ENCODE measurements at places on chromosomes 6 and 20.

GRCh38 chr6:47238456-47238995 lies 71.2 kb downstream of the TNFRSF21 start:
- no peak for DNase-seq

DNA sequence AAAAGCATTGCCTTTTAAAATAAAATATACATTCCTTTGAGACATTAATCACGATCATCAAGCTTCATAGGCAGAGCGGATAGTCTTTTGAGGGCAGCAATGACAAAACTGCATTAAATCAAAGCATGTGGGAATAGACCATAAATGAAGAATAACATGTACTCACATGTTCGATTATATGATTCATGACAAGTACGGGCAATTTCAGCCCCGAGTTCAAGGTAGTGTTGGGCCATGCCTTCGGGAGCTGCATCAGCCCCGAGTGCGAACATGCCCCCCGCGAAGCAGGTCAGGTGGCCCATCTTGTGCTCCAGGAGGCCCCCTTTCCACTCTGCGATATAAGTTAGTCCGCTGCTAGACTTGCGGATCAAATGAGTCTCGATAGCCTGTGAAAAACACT lies 111.0 kb upstream of the FAM184A start:
- no peak for DNase-seq

GRCh38 chr6:37123957-37124729 lies 45.8 kb upstream of the PIM1 start:
- no peak for DNase-seq

GRCh38 chr6:90478278-90478677 lies 108.6 kb downstream of the MAP3K7 start:
- DNase-seq = no peak

DNA sequence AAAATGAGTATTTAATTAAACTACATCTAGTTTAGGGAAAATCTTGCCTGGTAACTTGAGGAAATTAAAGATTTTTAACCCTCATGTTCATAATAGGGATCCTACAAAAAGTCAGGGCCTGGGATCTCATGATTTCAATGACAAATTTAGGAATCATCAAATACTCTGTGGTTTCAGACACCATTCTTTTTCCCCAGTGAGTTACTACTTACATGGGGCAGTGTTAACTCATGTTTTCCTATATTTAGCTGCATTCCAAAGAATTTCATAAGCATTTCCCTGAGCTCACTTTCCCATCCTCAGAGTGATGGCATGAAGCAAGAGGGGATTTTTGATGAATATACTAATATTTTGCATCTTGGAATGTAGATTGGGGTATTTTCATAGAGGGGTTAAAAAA lies 321.7 kb downstream of the CENPW start:
- no peak for DNase-seq

DNA sequence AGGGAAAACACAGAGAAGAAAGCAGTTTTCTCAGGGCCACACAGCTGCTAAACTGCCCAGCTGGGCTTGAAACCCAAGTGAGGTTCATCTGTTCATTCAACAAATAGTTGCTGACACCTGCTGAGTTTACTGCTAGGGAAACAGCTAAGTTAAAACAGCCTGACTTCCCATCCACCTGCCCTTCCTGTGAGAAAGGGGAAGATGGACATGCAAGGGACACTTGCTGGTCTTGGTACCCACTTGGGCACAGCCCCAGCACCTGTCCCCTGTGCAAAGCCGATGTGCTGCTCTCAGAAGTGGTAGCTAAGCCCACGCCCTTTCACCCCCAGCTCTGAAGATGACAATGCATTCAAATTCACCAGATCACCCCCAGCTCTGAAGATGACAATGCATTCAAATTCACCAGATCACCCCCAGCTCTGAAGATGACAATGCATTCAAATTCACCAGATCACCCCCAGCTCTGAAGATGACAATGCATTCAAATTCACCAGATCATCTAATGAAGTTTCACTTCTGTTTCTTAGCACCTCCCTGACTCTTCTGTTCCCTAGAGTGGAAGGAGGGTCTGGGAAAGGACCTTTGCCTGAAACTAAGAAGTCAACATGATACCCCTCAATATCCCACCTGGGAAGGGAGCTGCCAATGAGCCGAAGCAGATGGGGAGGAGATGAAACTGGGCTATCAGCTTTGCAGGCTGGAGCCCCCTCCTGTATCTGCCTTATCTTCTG lies 46.0 kb upstream of the TOP1 start:
- DNase-seq = no peak

DNA sequence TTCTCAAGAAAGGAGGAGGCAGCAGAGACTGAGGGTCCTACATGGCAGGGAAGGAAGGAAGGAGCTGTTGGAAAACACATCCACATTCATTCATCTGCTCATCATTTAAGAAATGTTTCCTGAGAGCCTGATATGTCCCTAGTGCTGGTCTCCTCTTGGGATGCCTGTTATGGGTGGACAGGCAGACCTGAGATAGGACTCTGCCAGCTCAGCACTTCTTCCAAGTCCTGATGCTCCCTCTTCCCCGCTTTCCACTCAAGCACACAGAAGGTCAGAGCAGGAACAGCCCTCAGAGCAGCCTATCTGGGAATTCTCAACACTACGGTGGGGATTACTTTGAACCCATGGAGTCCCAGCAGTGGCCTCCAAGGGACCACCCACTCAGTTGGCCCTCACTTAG lies 8.0 kb upstream of the SIRPD start:
- no peak for DNase-seq

DNA sequence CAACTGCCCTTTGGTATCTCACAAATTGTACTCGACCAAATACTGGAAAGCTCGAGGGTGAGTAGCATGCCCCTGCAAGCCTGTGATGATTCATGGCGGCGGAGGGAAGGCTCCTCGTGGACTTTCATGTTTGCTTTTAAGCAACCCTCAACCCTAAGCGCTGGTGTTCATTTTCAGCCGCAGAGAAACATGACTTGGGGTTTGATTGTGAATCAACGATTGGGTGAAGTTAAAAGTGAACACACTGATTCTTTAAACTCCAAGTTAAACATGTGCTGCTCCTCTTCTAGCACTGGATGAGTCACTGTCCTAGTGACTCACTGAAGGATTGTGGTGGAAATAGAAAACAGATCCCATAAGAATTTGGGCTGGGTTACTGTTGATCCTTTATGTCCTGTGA lies 8.3 kb downstream of the CD109 start:
- DNase-seq = peak; percentile 76

DNA sequence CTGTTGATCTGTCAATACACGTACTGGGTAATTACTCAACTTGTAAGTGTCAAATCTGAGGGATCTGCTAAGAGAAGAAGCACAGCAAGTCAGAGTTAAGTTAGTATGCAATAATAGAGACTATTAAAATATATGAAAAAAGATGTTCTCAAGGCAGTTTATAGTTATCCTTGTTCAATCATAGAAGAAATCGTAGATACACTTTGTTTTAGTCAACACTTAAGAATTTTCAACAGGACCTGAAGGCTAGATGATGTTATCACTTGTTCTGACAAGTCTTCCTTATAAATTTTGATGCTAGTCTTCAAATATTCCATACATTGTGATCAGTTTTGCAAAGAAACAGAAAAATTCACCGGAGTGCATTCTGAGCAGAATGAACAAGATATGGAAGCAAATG lies 91.1 kb upstream of the KCNQ5 start:
- no peak for DNase-seq

DNA sequence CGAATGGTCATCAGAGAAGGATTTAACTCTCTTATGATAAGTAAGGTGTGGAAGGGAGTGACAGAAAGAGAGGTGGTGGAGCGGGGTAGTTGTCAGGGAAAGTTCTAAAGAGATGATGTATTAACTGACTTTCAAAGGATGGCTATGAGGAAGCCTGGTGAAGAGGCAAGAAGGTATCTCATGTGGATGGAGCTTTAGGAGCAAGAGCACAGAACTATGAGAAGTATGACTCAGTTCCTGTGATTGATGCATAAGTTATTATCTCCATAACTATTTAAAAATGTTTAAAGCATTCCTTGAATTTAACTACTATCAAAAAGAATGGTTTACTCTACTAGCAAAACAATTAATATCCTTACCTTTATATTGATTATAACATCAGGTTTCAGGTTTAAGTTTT lies 28.8 kb downstream of the AK9 start:
- DNase-seq = no peak

- DNase-seq = no peak
Measured at GRCh38 chr6:49939993-49940498, 23.9 kb downstream of the DEFB114 start.

GRCh38 chr6:16277101-16277981 lies 39.0 kb downstream of the GMPR start:
- peak; percentile 87 for DNase-seq

- DNase-seq = no peak
Measured at GRCh38 chr6:45488889-45489288, 111.2 kb upstream of the SUPT3H start.

DNA sequence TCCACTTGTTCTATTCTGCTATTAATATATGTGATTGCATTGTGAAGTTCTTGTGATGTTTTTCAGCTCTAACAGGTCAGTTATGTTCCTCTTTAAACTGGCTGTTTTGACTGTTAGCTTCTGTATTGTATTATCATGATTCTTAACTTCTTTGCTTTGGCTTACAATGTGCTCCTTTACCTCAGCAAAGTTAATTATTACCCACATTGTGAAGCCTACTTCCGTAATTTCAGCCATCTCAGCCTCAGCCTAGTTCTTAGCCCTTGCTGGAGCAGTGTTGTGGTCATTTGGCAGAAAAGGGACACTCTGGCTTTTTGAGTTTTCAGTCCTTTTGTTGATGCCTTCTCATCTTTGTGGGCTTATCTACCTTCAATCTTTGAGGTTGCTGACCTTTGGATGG lies 440.2 kb downstream of the TBC1D32 start:
- DNase-seq = no peak

DNA sequence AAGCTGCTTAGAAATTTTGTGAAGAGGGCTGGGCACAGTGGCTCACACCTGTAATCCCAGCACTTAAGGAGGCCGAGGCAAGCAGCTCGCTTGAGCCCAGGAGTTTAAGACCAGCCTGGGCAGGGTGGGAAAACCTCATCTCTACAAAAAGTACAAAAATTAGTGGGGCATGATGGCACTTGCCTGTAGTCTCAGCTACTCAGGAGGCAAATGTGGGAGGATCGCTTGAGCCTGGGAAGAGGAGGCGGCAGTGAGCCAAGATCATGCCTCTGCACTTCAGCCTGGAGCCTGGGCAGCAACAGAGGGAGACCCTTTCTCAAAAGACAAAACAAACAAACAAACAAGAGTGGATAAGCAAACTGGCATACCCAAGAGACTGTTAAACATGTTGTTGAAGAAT lies 308.3 kb upstream of the ADGRB3 start:
- no peak for DNase-seq

GRCh38 chr20:58892932-58893224 lies 40.4 kb downstream of the GNAS start:
- DNase-seq = no peak

DNA sequence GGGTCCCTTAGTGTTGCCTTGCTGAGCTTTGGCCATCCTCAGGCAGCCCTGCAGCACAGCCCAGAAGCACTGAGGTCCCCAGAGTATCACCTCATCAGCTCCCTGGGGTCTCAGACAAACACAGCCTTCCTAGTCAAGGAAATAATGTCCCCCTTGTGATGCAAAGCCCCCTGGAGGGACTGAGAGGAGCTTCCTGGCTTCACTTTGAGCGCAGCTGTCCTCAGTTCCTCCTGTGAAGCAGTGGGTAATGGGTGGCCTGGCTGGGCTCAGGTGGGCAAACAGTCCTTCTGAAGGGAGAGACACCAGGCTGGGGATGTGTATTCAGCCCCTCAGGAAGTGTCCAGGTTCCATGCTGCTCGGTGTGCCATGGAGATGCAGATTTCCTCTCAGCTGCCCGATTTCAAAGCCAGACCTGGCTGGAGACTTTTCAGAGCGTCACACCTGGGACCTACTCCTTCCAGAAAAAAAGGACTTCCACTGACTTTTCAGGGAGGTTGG lies 79.2 kb upstream of the FOXA2 start:
- DNase-seq = no peak

GRCh38 chr6:114260810-114261209 lies 82.0 kb downstream of the HS3ST5 start:
- DNase-seq = no peak

DNA sequence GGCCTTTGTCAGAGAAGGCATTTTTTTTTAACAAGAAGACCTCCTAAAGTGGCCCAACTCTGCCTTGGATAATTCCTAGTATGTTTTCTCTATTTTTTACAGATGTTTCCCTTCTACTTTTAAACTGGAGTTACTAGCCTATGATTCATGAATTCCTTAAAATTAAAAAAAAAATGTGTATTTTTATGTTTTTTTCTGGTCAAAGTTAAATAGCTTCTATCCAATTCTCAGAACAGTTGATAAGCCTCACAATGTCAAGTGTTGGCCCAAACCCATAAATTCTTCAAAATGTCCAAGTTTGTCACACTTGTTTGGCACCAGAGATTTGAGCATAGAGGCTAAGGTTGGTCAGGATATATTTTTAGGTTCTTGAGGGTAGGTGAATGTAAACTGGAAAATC lies 64.0 kb downstream of the JAG1 start:
- no peak for DNase-seq

All from SW 1271 (cell line).